Osteoblast (primary cell): ENCODE measurements at places on chromosomes 2 and 18.

DNA sequence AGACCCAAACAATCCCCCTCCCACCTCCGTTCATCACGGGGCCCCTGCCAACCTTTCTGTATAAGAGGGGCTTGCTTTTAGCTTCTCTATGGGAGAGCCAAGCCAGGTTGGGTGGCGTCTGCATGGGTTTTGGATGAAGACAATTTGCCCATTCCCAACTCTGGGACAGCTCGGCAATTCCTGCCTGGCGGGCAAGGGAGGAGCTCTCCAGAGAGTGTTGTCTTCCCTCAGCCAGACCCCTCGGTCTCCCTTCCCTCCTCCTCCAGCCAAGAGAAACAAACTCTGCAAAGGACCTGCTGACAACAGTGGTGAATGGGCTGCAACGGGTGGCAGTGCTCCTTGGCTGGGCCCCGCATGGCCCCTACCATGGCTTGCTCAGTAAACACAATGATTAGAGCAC, 267.2 kb upstream of the HDAC4 start:
- H3K27ac ChIP-seq = no peak overlapping the region
- H3K27me3 ChIP-seq = no peaks in the 10 kb centered on the region
- DNase-seq = peak; percentile 65
- H3K36me3 ChIP-seq = no peaks in the 10 kb centered on the region
- H3K4me3 ChIP-seq = no peak overlapping the region

DNA sequence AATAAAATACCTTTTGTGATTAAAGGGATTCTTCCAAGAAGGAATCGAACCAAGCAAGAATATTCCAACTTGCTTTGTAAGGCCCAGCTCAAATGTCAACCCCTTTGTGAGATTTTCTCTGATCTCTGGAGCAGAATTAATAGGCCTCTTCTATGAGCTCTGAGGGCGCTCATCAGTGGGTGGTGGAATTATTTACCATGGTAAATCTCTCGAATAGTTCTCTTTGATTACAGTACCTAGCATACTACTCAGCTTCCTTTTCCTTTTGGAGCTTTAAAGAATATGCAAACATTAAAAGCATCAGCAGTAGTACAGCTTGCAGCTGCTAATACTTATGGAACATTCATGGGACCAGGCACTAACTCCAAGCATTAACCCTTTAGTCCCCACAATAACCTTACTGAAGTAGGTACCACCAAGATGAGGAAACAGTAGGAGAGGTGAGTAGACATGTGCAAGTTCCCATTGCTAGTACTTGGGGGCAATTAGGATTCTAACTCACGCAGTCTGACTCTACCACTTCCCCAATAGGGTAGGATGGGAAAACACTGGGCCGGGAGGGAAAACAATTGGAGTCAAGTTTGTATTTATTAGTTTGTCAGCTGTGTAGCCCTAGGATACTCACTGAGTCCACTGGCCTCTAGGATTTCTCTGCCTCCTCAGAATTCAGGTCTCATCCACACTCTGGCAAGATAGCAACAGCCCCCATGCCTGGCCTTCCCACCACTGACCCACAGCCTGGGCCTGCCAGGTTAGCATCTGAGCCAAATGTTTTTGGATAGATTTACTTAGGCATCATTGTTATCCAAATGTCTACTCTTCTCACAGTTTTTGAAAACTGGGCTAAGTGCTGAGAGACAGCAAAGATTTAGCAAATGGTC, 21.7 kb downstream of the ADD2 start:
- no peak for DNase-seq
- H3K27me3 ChIP-seq = peaks cover 8% of the 10 kb centered on the region
- H3K4me1 ChIP-seq = no peaks in the 10 kb centered on the region
- no peak overlapping the region for H3K4me3 ChIP-seq
- no peak overlapping the region for H3K27ac ChIP-seq

DNA sequence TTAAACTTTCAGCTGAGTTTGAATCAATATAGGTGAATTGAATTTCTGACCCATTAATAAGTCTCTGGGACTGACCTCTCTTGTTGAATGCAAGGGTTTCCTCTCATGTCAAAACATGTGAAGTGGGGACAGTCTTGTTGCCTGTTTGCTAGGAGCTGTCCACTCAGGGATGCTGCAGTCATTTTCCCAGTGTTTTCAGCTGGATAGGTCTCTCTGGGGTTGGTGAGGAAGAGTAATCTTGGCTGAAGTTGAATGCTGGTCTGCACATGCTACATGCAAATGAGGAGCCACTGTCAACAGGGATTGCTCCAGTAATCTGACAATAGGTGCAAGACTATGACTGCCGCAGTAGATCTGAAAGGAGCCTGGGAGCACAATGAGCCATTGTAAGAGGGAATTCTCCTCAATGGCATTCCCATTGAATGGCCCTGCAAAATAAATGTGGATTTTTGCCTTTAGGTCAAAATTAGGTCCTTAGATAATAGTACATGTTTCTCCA, 34.1 kb upstream of the IL1RL1 start:
- no peaks in the 10 kb centered on the region for H3K4me1 ChIP-seq
- H3K4me3 ChIP-seq = no peak overlapping the region
- H3K27me3 ChIP-seq = peaks cover 21% of the 10 kb centered on the region
- no peaks in the 10 kb centered on the region for H3K36me3 ChIP-seq
- no peak for DNase-seq
- no peak overlapping the region for H3K27ac ChIP-seq

- H3K4me1 ChIP-seq = peaks cover 18% of the 10 kb centered on the region
- no peak overlapping the region for H3K4me3 ChIP-seq
These were observed 36.9 kb downstream of the TMEM17 start for GRCh38 chr2:62469114-62469513.

DNA sequence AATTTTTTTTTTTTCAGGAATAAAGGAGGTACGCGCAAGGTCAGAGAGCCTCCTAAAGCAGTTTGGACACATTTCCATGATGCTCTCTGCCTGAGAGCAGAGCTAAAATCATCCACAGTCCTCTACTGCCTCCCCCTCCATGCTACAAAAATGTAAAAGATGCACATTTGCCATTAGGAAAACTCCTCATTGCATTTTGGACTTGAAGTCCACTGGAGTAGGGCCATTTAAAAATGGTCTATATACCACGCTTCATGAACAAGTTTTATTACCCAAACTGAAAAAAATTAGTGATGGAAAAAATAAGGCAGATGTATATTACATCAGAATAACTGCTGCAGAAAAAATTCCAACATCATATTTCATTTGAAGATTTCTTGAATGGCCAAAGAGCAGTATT, 256.0 kb downstream of the AFF3 start:
- H3K36me3 ChIP-seq = no peaks in the 10 kb centered on the region
- peaks cover 16% of the 10 kb centered on the region for H3K4me1 ChIP-seq
- no peak overlapping the region for H3K27ac ChIP-seq
- no peaks in the 10 kb centered on the region for H3K27me3 ChIP-seq
- H3K4me3 ChIP-seq = no peak overlapping the region
- DNase-seq = no peak

DNA sequence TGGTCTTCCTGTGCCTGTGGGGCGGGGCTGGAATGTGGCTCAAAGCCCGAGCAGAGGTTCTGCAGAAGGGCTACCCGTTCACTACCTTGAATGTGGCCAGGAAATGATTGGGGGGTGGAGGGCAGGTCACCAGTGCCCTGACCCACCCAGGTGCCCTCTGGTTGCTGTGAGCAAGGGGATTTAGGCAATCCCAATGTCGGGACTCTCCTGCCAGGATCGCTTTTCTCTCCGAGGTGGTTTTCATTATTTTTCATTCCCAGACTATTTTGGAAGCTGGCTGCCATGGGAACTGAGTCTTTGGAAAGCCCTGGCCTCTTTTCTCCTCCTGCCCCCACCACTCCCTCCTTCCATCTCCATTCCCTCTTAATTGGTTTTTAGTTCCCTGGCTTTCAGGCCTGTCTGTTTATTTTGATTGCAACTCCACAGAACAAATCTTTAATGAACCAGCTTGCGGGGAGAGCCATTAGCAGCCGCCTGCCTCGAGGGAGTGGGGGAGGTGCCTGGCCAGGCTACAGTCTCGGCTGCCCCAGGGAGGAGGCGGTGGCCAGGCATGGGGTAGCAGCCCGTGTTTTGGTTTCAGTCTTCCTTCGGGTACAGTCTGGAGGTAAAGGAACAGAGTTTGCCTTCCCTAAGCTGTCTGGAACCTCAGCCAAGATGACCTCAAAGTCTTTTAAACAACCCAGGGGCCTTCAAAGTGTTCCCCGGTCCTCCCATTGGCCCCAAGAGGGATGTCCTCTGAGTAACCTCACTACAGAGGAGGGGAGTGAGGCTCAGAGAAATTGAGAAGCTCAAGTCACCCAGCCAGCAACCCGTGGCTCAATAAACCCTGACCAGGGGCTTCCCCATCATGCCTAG, 114.4 kb upstream of the HAAO start:
- H3K4me3 ChIP-seq = peak overlapping the region; percentile 45
- H3K4me1 ChIP-seq = peaks cover 44% of the 10 kb centered on the region
- peak; percentile 86 for DNase-seq
- H3K27ac ChIP-seq = peak overlapping the region; percentile 81

- no peaks in the 10 kb centered on the region for H3K27me3 ChIP-seq
- no peak for DNase-seq
- H3K36me3 ChIP-seq = no peaks in the 10 kb centered on the region
- H3K4me1 ChIP-seq = peaks cover 5% of the 10 kb centered on the region
- H3K4me3 ChIP-seq = no peak overlapping the region
These were observed 97.1 kb downstream of the DPP4 start for GRCh38 chr2:161976917-161977316.

GRCh38 chr2:181573140-181573736, 83.7 kb downstream of the CERKL start:
- no peaks in the 10 kb centered on the region for H3K36me3 ChIP-seq
- H3K4me1 ChIP-seq = no peaks in the 10 kb centered on the region
- no peak for DNase-seq
- no peak overlapping the region for H3K4me3 ChIP-seq
- no peak overlapping the region for H3K27ac ChIP-seq

GRCh38 chr2:102603904-102604303, 15.4 kb upstream of the SLC9A2 start:
- DNase-seq = no peak
- H3K4me1 ChIP-seq = no peaks in the 10 kb centered on the region
- no peak overlapping the region for H3K27ac ChIP-seq
- H3K36me3 ChIP-seq = no peaks in the 10 kb centered on the region
- H3K27me3 ChIP-seq = no peaks in the 10 kb centered on the region

DNA sequence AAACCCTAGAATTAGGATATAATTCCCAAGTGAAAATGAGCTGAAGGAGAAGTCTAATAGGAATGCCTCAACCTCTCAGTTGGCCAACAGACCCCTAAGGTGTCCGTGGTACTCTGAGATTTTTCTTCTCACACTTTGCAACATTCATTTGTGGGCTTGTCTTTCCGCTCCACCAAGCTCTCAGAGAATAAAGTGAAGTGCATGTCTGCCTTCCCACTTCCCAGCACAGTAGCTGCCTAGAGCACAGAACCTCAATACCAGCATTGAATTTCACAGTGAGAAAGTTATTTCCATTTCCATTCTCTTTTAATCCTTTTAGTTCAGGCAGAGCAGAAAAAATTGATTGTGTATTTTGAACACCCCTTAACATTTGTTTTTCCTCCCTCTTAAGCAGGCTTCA, 451.8 kb downstream of the TGIF1 start:
- no peak for DNase-seq
- no peaks in the 10 kb centered on the region for H3K27me3 ChIP-seq
- no peak overlapping the region for H3K4me3 ChIP-seq
- H3K27ac ChIP-seq = no peak overlapping the region
- no peaks in the 10 kb centered on the region for H3K36me3 ChIP-seq
